ENCODE measurements at places on chromosomes 5 and 9.

DNA sequence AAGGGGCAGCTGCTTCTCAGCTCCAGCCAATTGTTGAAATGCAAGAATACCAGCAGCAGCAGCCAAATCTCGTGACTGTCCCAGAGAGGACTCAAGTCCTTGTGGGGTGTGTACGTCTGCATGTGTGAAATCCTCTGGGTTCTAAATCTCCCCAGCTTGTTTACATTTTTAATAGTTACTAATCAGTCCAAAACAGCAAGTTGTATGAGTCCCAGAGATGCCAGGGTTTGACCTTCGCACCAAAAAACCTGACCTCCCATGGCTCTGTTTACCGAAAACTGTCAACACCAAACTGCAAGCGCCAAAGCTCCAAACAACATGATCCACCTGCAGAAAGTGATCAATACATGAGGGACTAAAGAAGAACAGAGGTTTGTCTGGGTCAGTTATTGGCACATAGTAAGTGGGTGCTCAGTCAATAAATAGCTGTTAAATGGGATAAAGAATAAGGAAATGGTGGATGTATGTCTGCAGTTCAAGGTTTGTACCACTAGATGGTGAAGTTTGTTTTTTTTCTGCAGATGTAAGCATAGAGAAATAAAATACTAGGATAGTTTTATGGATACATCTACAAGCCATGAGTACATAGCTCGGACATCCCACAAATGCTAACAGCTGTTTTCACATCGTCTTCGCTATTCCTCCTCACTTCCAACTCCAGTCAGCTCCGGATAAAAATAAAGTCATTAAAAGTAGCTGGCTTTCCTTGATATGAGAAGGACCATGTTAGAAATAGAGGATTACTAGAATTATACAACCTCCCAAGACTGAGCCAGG is 85.3 kb upstream of the ADRB2 start:
- peak; percentile 96 for DNase-seq

DNA sequence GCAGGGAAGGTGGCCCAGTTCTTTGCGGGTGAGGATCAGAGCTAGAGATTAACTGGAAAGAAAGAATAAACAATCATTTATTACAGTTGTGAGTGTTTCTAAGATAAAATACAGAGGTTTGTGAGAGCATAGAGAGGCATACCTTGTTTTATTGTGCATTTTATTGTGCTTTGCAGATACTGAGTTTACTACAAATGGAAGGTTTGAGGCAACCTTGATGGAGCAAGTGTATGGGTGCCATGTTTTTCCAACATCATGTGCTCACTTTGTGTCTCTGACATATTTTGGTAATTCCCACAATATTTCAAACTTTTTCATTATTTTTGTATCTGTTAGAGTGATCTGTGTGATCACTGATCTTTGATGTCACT is 715 bp upstream of the C5orf34 start:
- DNase-seq: no peak

- DNase-seq: no peak
Measured at GRCh38 chr9:123358181-123358905, 2.3 kb downstream of the CRB2 start.

DNA sequence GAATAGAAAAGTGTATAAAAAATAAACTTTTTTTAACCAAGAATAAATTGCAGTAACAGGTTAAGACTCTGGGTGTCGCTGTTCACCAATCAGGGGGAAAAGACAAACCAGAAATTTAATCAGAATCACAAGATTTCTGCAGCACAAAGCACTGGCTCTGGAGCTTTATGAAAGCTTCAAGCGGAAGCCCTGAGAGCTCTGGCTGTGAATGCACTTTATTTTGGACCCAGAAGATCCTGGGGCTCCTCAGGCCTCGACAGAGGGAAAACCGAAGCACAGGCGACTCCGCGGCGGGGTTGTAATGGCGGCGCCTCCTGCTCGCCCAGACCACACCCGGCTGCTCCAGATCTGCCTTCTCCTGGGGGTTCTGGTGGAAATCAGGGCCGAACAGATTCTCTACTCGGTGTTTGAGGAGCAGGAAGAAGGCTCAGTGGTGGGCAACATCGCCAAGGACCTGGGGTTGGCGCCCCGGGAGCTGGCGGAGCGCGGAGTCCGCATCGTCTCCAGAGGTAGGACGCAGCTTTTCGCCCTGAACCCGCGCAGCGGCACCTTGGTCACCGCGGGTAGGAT is at the start of gene PCDHGA4:
Gene PCDHGA4, plus strand, starts transcription at position 122 of the 570 bp plus-strand sequence. Its CDS starts 87 bp downstream, at position 209.
- DNase-seq: no peak

- DNase-seq: peak; percentile 59
Measured at GRCh38 chr9:81083854-81084512, 605.4 kb downstream of the TLE1 start.

GRCh38 chr9:72480921-72481320 is 40.5 kb upstream of the TMC1 start:
- peak; percentile 51 for DNase-seq

- DNase-seq: peak; percentile 15
Measured at GRCh38 chr5:78716206-78716605, 67.6 kb upstream of the LHFPL2 start.

- DNase-seq: peak; percentile 54
Measured at GRCh38 chr9:21455320-21455719, 15.1 kb downstream of the IFNA1 start.

DNA sequence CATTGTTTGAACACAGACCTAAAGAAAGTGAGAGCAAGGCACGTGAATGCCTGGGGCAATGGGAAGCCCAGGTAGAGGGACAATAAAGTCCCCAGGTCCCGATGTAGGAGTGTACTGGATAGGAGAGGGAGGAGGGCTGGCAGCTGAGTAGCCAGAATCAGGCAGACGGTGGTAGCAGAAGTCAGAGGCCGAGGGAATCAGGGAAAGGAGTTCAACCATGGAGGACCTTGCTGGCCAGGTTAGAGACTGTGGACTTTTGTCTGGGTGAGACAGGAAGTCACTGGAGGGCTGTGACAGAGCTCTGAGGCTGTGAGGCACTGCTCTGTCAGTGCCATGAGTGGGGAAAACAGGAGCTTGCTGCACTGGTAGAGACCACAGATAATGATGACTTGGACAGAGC is 248.2 kb downstream of the EFNA5 start:
- DNase-seq: no peak

DNA sequence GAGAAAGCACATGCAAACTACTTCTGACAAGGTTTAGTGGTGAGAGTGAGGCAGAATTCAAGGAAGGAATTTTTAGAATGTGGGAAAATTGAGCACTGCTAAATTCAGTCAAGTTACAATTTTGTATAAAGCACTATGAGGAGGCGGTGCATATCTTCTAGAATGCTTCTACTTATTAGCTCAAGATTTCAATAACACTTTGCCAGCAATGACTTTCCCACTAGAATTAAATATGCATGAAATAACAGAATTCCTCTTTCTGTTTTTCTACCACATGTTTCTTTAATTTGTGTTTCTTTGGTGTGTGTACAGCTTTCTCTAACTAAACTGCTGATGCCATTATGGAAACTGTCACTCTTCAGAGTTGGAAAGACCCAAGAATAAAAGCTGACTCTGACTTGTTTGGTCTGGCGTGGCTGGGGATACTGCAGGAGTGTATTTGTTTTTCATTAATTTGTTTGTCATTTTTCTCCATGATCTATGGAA is 163.5 kb downstream of the ARSB start:
- DNase-seq: no peak

DNA sequence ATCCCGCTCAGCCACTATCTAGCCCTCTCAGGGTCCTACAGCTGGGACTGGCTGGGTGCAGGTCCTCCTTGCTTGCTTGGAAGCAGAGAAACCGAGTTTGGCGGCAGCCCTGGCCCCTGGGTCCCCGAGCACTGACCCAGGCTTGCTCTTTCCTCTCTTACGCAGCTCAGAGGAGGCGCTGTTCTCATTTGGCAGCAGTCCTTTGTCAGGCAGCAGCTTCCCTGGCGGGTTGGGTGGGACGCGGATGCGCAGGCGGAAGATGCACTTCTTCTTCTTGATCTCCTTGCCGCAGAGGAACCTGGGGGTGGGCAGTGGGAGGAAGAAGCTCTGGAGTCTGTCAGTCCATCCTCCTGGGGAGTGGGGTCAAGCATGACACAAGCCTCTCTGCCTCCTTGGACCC is 14.5 kb downstream of the PHF19 start:
- no peak for DNase-seq

DNA sequence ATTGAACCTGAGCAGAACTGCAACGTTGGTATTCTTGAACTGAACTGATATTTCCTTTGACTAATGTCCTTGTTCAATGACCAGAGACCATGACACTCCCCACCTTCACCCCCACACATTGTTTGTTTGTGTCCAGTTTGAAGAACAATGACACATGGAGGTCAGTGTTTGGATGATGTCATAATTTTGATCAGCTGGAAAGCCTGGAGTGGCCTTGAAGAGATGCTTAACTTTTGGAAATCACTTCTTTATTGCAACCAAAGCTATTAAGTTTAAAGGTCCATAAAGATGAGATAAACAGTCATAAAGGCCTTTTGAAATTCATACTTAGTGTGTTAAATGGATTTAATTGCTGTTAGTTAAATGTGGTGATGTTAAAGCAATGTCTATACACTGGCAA is 92.7 kb downstream of the TMC1 start:
- DNase-seq: no peak

GRCh38 chr5:1723957-1724821 is 75.4 kb downstream of the MRPL36 start:
- DNase-seq: no peak

DNA sequence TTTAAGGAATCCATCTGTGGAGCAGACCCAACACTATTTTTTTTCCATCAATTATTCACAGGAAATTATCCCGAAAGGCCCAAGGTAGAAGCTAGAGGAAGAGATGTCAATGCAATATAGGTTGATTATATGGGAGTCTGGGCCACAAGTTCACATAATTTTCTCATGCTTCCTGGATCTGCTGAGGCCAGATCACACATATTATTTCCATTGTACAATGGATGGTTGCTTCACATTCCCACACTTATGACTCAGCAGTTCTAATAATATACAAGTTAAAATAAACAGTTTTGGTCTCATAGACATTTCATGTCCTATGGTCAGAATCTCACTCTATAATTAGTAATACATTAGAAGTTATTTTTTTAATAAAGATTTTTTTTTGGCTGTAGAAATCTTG is 66.0 kb upstream of the PTPRD start:
- peak; percentile 37 for DNase-seq

GRCh38 chr9:124505006-124505900 is 1.9 kb downstream of the NR5A1 start:
- DNase-seq: no peak

- peak; percentile 37 for DNase-seq
Measured at GRCh38 chr5:6574537-6575245, 58.2 kb downstream of the NSUN2 start.

- DNase-seq: peak; percentile 14
Measured at GRCh38 chr9:36151316-36152210, 15.0 kb downstream of the GLIPR2 start.

DNA sequence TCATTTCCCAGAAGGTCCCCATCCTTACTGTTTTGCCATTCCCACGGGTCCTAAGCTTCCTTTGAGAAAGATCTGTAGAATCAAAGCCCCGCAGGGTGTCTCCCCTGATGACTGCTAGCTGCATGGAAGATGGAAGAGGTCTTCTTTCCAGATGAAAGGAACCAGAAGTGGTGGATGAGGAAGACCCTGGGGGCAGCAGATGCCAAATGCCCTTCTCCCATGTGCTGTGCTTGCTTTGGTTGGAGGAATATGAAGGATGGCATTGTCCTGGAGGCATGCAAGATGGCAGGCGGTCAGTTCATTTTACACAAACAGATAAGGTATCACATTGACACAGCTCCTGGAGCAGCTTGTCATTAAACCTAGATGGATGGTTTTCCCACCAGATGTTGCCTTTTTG is 25.8 kb upstream of the CER1 start:
- DNase-seq: no peak

- DNase-seq: peak; percentile 73
Measured at GRCh38 chr5:142529626-142530278, 156.1 kb downstream of the FGF1 start.

DNA sequence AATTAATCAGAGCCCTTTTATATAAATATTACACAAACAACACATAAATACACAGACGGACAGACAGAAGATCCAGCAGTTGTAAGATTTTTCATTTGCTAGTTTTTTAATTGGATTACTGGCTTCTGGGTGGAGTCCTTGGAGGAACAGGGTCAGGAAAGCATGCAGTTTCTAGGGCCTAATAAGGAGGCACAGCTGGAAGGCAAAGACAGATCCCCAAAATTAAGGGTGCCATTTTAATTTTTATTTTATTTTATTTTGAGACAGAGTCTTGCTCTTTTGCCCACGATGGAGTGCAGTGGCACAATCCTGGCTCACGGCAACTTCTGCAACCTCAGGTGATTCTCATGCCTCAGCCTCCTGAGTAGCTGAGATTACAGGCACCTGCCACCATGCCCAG is 49.5 kb downstream of the PTGS1 start:
- no peak for DNase-seq

GRCh38 chr5:68960456-68960855 is 133.4 kb upstream of the SLC30A5 start:
- no peak for DNase-seq

- peak; percentile 70 for DNase-seq
Measured at GRCh38 chr5:64207978-64208377, 42.3 kb downstream of the RNF180 start.

- no peak for DNase-seq
Measured at GRCh38 chr9:104836767-104837166, 72.8 kb downstream of the NIPSNAP3B start.

- peak; percentile 37 for DNase-seq
Measured at GRCh38 chr5:72465601-72466563, 41.3 kb downstream of the ZNF366 start.

DNA sequence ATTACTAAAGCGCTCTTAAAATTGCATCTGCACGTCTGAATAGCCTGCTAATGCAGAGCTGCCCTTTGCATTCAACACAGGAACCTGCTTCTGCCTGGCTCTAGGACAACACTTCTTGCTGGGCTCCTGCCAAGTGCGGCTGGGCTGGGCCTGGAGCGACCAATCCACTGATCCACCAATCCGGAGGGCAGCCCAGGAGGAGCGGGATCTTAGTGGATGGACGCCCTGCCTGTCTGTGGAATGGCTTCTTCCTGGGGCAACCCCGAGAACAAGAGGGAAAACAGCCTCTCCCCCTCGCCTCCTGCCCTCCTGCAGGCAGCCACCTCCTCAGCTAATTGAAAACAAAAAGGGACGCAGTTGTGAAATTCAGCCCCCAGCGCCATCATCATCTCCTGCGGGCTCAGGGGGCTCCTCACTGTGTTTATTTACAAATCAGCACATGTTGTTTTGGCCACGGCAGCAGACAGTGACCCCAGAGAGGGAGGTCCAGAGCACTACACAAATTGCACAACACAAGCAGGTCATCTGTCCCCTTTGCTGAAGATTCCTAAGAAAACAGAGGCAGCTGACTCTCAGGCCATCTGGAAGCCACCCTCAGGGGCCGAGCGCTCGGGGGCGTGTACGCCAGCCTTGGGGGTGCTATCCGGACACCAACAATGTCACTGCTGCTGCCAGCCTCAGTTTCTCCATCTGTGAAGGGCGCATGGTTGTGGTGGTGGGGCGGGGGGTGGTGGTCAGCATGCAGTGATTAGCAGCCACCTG is 57.3 kb downstream of the GADD45G start:
- peak; percentile 38 for DNase-seq

DNA sequence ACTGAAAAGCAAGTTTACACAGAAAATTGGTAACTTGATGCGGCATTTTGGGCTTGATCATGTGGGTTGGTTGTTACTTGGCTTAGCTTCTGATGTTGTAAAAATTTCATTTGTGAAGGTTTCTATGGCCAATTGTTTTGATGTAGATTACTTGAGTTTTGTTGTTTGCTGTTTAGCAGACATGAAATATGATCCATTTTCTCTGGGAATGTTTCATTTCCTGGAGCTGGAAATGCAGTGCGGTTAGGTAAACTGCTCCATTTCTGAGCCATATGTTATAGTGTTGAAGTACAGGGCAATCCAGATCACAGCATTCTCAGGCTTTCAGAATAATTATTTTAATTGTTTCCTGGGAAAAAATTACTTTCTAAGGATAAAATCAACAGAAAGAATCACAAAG is 396.9 kb downstream of the ENC1 start:
- DNase-seq: peak; percentile 73
